ENCODE measurements at places on chromosomes 3 and 15. TPM values are rescaled to one million over a fixed set of nuclear protein-coding genes. Genes with fewer than 3 reads are reported as not detected.

Gene IL5RA
- 1.2 TPM for total RNA-seq

Gene RAB6B
- 11.7 TPM for total RNA-seq

Gene GPR62
- total RNA-seq: 0.11 TPM

Gene SERPINI2
- 1.2 TPM for total RNA-seq

Gene DOCK3
- total RNA-seq: 10.6 TPM

Gene SLC15A2
- 0.99 TPM for total RNA-seq

Gene SLC51A
- total RNA-seq: not detected

Gene SMCO1
- not detected for total RNA-seq

Gene WNT5A
- total RNA-seq: 45.9 TPM

Gene GAP43
- 7.0 TPM for total RNA-seq

Gene EIF2B5
- total RNA-seq: 39.5 TPM

Gene SNX1
- 86.5 TPM for total RNA-seq

Gene CIP2A
- 2.0 TPM for total RNA-seq

Gene UBAP1L
- 3.2 TPM for total RNA-seq
